Activated T-cell treated with anti-CD3 and anti-CD28 coated beads, Interleukin-2, amount 50 U/mL, for 72 hours (primary cell): ENCODE measurements at places on chromosomes 2 and 18. TPM values are rescaled to one million over a fixed set of nuclear protein-coding genes. Genes with fewer than 3 reads are reported as not detected.

GRCh38 chr2:8509621-8510020, 172.2 kb upstream of the ID2 start:
- no peak for DNase-seq
- peaks cover 32% of the 10 kb centered on the region for H3K4me1 ChIP-seq
- no peak overlapping the region for H3K4me3 ChIP-seq
- H3K27me3 ChIP-seq: no peaks in the 10 kb centered on the region
- no peak overlapping the region for H3K27ac ChIP-seq

DNA sequence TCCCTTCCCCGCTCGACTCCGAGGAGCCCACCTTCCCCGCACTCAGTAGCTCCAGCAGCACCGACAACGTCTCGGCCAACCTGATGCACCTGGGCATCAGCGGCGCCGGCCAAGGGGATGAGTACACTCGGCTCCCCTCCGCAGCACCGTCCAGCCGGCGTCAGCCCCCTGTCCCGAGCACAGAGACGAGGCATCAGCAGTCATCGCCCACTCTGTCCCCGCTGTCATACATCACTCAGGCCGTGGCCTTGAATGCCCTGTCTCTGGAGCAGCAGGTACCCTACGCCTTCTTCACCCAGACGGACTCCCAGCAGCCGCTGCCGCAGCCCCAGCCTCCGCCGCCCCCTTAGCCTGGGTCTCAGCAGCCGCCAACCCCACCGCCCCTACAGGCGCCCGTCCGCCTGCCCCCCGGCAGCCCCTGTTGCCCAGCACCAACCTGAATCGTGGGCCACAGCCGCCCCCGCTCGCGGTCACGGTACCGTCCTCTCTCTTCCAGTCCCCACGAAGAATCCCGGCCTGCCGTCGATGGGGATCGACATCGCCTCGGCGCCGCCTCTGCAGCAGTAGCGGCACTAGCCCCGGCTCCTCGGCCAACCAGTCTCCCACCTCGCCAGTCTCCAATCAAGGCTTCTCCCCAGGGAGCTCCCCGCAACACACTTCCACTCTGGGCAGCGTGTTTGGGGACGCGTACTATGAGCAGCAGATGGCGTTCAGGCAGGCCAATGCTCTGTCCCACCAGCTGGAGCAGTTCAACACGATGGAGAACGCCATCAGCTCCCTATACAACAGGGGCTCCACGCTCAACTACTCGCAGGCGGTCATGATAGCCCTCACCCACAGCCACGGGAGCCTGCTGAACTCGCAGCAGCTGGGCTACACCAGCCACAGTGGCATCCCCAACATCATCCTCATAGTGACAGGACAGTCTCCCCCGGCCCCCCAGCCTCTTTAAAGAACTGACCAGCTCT, 1195.9 kb upstream of the CHAC2 start:
- DNase-seq: no peak
- no peak overlapping the region for H3K4me3 ChIP-seq
- H3K27ac ChIP-seq: no peak overlapping the region
- no peaks in the 10 kb centered on the region for H3K4me1 ChIP-seq

GRCh38 chr2:144776766-144777165, 256.8 kb upstream of the ZEB2 start:
- H3K27me3 ChIP-seq: peaks cover 12% of the 10 kb centered on the region
- H3K27ac ChIP-seq: no peak overlapping the region
- H3K4me1 ChIP-seq: no peaks in the 10 kb centered on the region
- no peak overlapping the region for H3K4me3 ChIP-seq
- no peaks in the 10 kb centered on the region for H3K36me3 ChIP-seq

DNA sequence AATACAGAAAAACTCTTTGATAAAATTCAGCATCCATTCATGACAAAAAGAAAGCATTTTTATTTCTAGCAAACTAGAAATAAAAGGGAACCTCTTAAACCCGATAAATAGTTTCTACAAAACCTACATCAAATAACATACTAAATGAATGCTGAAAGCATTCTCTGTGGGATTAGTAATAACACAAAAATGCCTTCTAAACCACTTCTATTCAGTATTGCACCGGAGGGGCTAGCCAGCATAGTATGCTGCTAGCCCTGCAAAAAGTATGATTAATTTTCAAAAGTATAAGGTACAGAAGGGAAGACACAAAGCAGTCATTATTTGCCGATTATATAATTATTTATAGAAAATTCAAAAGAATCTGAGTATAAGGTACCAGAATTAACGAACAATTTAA, 145.2 kb downstream of the DTNB start:
- no peak overlapping the region for H3K4me3 ChIP-seq
- no peaks in the 10 kb centered on the region for H3K36me3 ChIP-seq
- peaks cover 9% of the 10 kb centered on the region for H3K4me1 ChIP-seq
- DNase-seq: no peak
- no peaks in the 10 kb centered on the region for H3K27me3 ChIP-seq

Gene ZNF804A
- total RNA-seq: not detected
